Mesenteric fat pad (tissue), 1 donor: ENCODE measurements at places on chromosomes 16 and 17.

DNA sequence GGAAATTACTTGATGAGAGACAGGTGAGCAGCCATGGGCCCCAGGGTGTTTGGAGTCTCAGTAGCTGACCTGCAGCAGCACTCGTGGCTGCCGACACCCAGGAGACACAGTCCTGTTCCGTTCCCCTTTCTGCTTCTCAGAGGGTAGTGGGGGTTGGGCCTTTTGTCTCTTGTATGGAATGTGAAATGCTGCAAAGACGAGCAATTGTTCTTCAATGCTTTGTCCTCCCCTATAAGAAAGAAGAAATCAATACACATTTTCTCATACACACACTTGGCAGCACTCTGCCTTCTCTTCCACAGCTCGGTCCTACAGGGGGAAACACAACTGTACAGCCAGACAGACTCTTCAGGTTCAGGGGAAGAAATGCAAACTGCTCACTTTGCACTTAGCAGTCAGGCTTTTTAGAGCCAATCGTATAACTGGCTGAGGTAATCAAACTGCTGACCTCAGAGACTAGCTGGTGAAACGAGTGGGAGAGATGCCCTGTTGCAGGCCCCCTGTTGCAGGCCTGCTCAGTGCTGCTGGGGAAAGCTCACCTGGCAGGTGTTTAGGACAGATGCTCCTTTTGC lies 96.7 kb downstream of the AATF start:
- DNase-seq = no peak

GRCh38 chr16:49931266-49931665 lies 75.4 kb upstream of the ZNF423 start:
- peak; percentile 22 for DNase-seq

DNA sequence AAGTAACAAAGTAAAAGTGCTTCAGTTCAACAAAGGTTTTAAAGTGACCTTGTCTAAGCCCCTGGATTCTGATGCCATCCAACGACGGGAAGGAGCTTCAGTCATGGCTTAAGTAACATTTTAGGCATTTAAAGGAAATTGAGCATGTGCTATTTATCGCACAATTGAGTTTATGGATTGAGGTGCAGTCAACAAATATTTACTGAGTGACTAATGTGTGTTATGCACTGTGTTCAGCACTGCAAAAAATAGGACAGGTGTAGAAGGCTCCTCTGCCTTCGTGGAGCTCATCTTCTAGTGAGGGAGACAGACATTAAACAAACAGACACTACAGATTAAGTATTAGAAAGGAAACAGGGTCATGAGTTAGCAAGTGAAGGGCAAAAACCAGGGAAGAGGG lies 12.5 kb downstream of the TMIGD1 start:
- DNase-seq = no peak

DNA sequence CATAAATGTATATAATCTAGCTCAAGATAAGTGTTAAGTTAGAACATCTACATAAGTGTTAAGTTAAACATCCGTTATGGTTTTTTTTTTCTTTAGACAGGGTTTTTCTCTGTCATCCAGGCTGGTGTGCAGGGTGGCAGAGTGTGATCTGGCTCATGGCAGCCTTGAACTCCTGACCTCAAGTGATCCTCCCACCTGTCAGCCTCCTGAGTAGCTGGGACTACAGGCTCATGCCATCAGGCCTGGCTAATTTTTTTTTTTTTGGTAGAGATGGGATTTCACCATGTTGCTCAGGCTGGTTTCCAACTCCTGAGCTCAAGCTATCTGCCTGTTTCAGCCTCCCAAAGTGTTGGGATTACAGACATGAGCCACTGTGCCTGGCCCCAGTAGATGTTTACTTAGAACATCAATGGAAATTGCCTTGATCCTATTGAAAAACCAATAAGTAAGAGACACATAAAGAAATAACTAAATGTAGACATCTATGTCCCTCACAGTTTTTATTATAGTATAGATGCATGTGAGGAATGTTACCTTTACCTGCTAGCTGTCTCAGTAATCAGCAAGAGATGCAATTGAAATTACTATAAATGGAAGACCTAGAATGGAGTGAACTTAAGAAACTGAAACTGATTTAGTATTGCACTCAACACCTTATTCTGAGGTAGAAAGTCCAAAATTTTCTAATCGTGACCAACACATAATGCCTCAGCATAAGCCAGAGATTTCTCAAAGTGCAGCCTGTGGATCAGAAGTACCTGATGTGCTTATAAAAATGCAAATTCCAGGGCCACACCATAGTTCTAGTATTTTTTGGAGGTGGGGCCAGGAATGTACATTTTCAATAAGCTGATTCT lies 5.5 kb upstream of the FAM20A start:
- no peak for DNase-seq

DNA sequence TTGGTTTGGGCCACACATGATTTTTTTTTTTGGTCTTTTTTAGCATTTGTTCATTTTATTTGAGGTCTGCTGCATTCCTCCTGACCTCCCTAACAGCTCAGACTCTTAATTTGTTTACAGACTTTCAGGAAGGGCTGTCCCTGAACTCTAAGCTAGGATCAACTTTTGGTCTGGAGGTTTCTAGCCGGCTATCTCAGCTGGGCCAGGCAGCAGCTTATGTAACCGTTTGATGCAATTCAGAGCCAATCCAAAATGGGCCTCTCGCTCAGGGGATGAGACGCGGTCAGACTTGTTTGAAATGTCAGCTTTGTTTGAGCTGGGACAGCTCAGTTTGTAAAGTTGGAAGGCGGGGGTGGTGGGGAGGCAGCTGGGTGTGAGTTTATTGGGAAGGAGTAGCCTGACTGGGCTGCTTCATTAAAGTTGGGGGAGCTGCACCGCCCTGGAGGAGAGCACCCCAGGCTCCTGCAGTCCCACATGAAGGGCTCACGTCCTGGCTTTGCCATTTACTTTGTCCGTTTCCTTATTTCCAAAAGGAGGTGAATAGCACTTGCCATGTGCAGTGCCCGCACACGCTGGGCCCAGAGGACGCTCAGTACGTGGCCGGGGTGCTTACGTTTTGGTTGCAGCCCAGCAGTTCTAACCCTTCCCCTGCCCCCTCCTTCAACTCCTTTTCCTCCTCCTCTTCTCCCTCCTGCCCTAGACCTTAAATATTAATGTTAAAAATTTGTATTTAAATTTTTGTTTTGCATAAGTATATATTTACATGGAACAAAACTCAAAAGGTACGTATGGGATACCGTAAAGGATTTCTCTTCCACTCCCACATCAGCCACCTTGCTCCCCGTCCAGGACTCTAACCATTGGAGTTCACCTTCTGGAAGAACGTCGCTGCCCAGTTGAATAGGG lies 121.2 kb downstream of the SNX29 start:
- no peak for DNase-seq

- DNase-seq = no peak
Measured at GRCh38 chr16:85056211-85056748, 28.7 kb downstream of the KIAA0513 start.

DNA sequence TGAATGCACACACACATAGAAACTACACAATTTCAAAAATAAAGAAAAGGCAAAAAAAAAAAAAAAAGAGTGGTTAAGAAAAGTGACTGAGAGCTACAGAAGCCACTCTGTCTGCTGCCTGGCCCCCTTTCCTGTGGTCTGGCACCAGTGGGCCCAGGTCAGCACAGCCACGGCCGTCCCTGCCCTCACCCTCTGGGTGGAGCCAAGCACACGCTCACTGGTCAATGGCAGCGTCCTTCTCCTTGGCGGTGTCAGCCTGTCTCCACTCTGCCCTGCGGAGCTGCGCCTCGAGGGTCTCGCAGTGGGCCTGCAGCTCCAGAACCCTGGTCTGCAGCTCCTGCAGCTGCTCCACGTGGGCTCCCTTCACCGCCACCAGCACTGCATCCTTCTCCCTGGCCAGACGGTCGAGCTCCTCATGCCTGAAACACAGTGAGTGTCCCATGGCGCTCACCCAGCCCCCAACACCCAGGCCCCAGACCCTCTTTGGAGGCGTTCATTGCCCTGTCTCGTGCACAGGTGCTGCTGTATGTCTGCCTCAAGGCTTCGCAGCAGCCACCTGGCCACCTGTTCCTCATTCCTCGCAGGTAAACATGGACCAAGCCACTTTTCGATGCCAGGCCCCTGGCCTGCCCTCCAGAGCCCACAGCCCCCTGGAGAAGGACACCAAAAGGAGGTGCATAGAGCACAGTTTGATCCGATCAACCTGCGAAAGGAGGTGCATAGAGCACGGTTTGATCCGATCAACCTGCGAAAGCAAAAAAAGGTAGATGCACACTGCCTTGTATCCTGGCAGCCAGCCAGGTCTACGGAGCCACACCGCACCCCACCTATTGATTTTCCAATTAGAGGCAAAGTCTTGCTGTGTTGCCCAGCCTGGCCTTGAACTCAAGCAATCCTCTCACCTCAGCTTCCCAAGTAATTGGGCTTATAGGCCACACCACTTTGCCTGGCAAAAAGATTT lies 24.4 kb downstream of the CCDC57 start:
- no peak for DNase-seq

DNA sequence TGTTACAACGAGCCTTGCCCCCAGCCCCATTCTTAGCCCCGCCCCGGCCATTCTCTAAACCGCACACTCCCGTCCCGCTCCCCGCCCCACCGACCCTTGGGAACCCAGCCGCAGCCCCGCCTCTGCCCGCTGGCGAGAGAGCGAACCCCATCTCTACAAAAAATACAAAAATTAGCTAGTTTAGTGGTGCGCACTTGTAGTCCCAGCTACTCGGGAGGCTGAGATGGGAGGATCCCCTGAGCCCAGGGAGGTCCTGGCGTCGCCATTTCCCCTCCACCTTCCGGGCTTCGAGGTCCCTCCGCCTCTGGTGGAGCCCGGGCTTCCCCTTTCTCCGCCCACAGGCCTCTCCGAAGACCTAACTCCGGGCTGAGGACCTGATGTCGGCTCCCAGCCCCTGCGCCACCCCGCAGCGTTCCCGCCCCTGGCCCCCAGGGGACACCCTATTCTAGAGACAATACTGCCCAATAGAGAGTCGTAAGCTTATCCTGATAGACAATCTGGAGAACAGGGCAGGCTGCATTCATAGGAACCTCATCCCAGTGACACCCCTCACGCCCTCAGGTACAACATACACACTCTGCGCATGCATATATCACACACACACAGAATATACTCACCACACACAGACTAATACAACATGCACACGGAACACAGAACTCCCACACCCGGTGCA lies 480 bp upstream of the PROCA1 start:
- DNase-seq = no peak

DNA sequence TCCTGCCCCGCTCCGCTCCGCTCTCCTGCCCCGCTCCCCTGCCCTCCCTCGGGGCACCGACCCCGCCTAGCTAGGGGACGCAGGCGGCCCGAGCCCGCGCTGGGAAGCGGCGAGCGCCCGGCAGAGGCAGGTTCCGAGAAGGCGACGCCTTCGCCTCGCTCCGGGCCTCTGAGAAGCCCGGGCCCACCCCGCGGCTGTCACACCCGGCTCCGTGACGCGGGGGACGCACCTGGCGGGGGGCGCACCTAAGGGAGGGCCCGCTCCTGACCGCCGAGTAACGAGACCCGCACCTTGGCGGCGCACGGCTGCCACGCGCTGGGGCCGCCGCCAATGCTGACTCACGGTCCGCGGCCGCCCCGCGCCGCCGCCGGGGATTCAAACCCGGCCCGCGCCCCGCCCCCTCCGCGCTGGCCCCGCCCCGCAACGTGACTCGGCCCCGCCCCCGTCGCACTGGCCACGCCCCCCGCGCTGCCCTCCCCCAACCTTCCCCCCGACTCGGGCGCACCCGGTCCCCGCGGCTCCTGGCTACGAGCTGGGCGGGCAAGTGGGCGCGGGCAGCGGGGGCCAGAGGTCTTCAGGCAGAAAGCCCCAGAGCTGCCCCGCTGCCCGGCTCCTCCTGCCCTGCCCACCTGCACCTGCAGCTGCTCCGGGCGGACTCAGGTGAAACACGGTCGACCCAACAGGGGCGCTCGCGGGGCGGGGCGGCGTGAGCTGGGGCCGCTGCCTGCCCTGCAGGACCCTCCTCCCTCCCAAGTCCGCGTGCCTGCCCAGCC lies 27.8 kb downstream of the GNPTG start:
- no peak for DNase-seq

- DNase-seq = no peak
Measured at GRCh38 chr17:21025451-21025850, 17.4 kb downstream of the USP22 start.

DNA sequence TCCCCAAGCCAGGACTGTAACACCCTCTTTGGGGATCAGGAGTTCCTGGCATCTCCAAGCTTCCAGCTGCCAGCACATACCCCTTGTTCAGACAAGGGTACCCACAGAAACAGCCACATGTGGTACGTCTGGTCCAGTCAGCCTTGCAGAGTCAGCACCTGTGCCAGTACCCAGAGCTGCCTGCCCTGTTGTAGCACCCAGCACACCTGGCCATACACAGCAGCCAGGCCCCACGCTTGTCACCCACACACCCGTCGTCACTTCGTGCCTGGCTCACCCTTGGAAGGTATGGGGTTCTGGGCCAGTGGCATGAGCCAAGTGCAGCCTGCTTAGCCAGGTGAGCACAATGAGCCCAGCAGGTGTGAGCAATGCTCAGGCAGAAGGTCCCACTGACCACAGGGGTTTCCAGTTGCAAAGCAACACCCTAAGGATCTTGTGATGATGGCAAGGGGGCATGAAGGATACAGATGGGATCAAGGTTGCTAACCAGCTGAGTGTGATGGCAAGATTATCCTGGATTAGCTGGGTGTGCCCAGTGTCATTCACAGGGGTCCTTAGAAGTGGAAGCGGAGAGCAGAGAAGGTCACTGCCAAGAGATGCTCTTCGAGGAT lies 202.3 kb downstream of the CPPED1 start:
- DNase-seq = no peak

GRCh38 chr16:72049110-72049509 lies 5.2 kb upstream of the HP start:
- no peak for DNase-seq

GRCh38 chr16:86550281-86550680 lies 4.8 kb downstream of the MTHFSD start:
- no peak for DNase-seq

DNA sequence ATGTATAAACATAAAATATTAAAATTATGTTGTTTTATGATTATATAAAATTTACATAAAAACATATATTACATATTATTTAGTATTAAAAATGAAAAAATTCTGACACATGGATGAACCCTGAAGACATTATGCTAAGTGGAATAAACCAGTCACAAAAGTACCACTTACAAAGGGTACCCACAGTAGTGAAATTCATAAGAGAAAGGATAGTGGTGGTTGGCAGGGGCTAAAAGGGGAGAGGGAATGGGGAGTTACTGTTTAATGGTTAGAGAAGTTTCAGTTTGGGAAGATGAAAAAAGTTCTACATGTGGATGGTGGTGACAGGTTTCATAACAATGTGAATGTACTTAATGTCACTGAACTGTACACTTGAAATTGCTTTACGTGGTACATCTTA lies 41.4 kb downstream of the FBXL20 start:
- no peak for DNase-seq

DNA sequence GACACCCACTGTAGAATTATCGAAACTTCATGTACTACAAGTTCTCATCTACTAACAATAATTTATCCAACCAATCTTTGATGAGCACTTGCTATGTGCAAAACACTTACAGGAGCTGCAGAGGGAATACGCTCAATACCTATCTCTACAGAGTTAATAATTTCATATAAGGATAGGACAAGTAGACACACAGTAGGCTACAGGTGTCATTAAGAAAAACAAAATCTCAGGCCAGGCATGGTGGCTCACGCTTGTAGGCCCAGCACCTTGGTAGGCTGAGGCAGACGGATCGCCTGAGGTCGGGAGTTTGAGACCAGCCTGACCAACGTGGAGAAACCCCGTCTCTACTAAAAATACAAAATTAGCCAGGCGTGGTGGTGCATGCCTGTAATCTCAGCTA lies 91.3 kb upstream of the PLEKHM1 start:
- peak; percentile 88 for DNase-seq

- DNase-seq = no peak
Measured at GRCh38 chr17:49157784-49158183, 25.2 kb downstream of the B4GALNT2 start.
